ENCODE measurements at places on chromosomes 11 and 22. TPM values are rescaled to one million over a fixed set of nuclear protein-coding genes. Genes with fewer than 3 reads are reported as not detected.

DNA sequence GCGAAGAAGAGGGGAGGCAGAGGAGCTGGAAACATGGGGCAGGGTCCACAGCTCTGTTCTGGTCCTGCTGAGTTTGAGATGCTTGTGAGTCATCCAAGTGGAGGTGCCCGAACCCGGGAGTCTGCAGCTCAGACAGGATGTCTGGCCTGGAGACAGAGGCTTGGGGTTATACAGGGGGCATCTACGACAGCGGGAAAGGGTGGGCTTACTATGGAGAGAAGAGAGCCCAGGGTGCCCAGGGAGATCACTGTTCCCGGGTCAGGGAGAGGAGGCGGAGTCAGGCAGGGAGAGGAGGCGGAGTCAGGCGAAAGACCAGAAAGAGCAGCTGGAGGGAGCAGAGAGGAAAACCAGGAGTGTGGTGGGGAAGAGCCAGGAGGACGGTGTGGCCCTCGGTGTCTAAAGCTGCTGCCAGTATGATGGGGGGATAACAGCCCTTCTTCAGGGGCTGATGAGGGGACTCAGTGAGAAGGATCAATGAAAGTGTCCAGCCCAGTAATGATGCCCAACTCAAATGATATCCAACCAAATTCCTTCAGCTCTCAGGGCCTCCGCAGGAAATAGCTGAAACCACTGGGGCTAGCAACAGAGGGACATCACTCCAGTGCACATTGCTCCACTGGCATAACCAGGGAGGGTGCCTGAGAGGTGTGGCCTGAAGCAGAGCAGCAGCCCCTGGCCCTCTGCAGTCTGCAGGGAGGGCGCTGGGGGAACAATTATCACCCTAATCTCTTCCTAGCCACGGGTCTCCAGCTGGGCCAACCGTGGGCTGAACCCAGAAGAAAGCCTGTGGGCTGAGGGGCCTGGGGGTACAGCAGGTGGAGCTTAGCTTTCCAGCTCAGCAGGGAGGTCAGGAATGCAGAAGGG, 2.6 kb upstream of the LTBP3 start:
- H3K36me3 ChIP-seq: no peaks in the 10 kb centered on the region
- H3K4me3 ChIP-seq: no peak overlapping the region
- peak overlapping the region; percentile 95 for H3K27ac ChIP-seq
- no peaks in the 10 kb centered on the region for H3K27me3 ChIP-seq
- no peak for DNase-seq
- peaks cover 46% of the 10 kb centered on the region for H3K4me1 ChIP-seq

- peak; percentile 57 for DNase-seq
- peaks cover 57% of the 10 kb centered on the region for H3K4me1 ChIP-seq
- H3K4me3 ChIP-seq: no peak overlapping the region
- H3K27ac ChIP-seq: peak overlapping the region; percentile 51
These were observed 8.1 kb upstream of the ANKRD13D start for GRCh38 chr11:67280788-67281551.

Gene DGCR2
- total RNA-seq: 70.6 TPM

DNA sequence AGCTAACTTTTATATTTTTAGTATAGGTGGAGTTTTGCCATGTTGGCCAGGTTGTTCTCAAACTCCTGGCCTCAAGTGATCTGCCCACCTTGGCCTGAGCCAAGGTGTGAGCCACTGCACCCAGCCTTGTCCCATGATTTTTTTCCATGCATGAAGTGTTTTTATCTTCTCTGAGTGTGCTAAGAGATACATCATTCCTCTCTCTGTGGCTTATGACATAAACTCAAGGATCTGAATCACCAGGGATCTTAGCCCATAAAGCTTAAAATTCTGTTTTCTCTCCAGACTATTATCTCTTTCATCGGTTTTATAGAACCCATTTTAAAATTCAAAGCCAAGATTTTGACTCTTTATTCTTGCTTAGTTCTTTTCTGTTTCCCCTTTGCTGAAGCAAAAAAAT, 48.4 kb upstream of the C11orf58 start:
- no peaks in the 10 kb centered on the region for H3K4me1 ChIP-seq
- no peak for DNase-seq
- no peak overlapping the region for H3K4me3 ChIP-seq
- H3K27ac ChIP-seq: no peak overlapping the region

- peaks cover 6% of the 10 kb centered on the region for H3K36me3 ChIP-seq
- DNase-seq: no peak
- peaks cover 25% of the 10 kb centered on the region for H3K4me1 ChIP-seq
- peaks cover 14% of the 10 kb centered on the region for H3K27me3 ChIP-seq
- H3K27ac ChIP-seq: no peak overlapping the region
These were observed 1.6 kb downstream of the YIF1A start for GRCh38 chr11:66287211-66287888.

Gene OR56A1
- total RNA-seq: not detected

Gene SCUBE1
- total RNA-seq: 36.0 TPM

Gene PYGM
- 2.0 TPM for total RNA-seq

DNA sequence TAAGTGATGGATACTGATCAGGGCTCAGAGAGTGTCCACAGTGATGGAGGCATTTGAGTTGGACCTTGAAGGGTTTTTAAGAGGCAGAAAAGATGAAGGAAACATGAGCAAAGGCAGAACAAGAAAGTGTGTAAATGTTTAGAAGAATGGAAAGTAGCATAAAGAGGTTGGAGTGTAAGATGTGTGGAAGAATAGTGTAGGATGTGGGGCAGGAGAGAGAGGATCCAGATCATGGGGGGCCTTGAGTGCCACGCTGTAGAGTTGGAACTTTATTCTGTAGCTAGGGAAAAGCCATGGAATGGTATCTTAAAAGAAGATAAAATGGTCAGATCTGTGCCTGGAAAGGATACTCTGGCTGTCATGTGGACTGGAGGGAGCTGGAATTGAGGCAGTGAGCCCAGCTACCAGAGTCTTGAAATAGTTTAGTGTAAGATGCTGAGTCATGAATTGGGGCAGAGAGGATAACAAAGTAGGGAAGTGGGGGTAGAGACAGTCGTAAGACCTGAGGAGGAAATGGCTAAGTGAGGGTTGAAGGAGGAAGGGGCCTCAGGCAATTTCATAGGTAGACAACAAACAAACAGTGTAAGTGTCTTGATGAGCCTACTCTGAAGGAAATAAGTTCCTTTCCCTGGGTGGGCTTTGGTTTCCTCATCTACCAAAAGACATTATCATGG, 6.7 kb downstream of the KCNE3 start:
- H3K27ac ChIP-seq: peak overlapping the region; percentile 85
- peaks cover 20% of the 10 kb centered on the region for H3K4me1 ChIP-seq
- peaks cover 14% of the 10 kb centered on the region for H3K36me3 ChIP-seq
- no peaks in the 10 kb centered on the region for H3K27me3 ChIP-seq
- H3K4me3 ChIP-seq: peak overlapping the region; percentile 52

Gene TKFC
- 32.1 TPM for total RNA-seq

Gene PRR33
- not detected for total RNA-seq

DNA sequence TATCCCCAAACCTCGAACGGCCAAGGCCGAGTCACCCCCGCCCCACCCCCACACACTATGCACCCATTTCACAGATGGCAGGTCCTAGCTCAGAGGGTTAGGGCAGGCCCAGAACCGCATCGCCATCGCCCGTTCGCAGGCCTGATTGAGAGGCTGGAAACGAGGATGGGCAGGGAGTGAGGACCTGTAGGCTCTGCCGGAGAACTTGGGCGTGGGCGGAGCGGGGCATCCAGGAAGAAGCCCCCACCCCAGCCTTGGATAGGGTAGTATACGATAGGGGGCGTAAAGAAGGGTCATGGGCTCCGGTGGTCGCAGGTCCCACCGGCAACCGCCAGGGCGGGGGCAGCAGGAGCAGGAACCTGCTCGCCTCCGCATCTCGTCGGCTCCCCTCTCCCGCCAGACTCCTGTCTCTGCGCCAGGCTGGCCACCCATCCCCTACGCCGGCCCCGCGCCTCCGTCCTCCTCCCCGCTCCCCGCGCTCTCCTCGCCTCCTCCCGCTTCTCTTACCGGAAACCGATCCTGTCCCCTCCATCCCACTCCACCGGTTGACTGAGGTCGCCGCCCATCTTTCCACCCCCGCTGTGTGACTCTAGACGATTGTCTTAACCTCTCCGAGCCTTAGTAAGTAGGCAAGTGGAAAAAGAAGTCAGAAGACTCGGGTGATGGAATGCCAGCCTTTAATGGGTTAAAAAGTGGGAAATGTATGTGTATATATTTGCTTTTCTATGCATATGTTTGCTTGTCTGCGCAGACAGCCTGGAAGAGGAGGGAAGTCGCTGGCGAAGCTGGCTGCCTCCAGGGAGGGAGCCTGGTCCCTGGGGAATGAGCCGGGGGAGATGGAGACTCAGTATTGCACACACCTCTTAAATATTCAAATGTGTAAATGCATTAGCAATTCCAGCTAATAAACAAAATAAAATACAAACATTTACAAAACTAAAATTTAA, 52.8 kb downstream of the CYTH4 start:
- H3K27ac ChIP-seq: no peak overlapping the region

GRCh38 chr11:2154195-2154585, 6.8 kb downstream of the INS start:
- no peak for DNase-seq
- peaks cover 31% of the 10 kb centered on the region for H3K27me3 ChIP-seq
- no peak overlapping the region for H3K4me3 ChIP-seq
- H3K27ac ChIP-seq: no peak overlapping the region
- H3K4me1 ChIP-seq: peaks cover 5% of the 10 kb centered on the region

Gene DEUP1
- not detected for total RNA-seq

GRCh38 chr11:46315033-46315738, 32.1 kb upstream of the DGKZ start:
- H3K27me3 ChIP-seq: no peaks in the 10 kb centered on the region
- no peak overlapping the region for H3K4me3 ChIP-seq
- peaks cover 14% of the 10 kb centered on the region for H3K36me3 ChIP-seq
- no peak for DNase-seq
- no peak overlapping the region for H3K27ac ChIP-seq
- H3K4me1 ChIP-seq: peaks cover 15% of the 10 kb centered on the region

Gene PKP3
- total RNA-seq: 40.4 TPM

Gene C11orf91
- 1.5 TPM for total RNA-seq

DNA sequence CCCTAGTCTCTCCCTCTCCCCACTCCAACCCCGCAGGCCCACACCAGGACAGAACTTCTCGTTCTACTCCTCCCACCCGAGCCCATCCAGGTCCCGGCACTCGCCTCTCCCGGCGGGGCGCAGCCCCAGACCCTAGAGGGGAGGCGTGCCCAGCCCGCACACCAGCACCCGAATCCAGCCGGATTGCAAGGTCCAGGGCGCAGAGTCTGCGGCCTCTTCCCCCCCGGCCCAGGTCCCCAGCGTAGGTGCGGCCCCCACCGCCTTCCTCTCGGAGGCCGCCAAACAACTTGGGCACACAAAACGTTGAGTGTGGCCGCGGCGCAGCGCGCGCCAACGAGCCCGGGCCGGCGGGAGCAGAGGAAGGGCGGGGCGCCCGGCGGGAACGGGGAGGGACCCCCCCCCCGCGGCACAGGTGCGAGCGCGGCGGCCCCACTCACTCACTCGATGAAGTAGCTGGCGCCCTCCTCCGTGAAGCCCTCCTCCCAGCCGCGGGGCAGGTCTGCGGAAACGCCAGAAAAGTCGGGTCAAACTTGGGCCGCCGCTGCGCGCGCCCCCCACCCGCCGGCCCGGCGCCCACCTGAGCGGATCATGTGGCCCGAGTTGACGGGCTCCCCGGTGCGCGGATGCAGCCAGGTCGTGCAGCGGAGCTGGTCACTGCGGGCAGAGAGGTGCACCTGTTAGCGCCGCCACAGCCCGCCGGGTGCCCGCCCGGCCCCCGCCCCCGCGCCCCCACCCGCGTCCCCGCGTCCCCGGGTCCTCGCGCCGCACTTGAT, 480 bp downstream of the PLEKHA7 start:
- peaks cover 12% of the 10 kb centered on the region for H3K27me3 ChIP-seq
- peak overlapping the region; percentile 72 for H3K4me3 ChIP-seq
- DNase-seq: peak; percentile 81
- H3K4me1 ChIP-seq: no peaks in the 10 kb centered on the region
- peak overlapping the region; percentile 47 for H3K27ac ChIP-seq

Gene TMEM191C
- 4.0 TPM for total RNA-seq

DNA sequence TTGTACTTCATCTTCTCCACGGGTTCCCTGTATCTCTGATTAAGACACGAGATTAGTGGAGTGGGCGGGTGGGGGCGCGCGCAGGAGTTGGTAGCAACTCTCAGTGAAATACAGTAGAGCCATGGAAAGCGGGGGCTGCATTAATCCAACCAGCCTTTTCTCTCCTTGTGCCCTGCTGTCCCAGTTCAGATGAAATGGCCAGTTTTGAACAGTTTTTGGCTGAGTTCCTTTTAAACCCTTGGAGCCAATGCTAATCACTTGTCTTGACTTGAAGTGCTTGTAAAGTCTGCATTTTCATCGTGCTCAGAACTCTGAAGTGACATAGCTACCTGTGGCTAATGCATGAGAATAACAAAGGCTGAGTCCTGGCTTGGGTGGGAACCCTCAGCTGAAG, 734 bp upstream of the TMEM123 start:
- peaks cover 36% of the 10 kb centered on the region for H3K4me1 ChIP-seq
- peak overlapping the region; percentile 84 for H3K27ac ChIP-seq
- peak overlapping the region; percentile 63 for H3K4me3 ChIP-seq
- no peak for DNase-seq
- no peaks in the 10 kb centered on the region for H3K36me3 ChIP-seq

All from upper lobe of right lung (tissue), 1 donor.